Uterus (tissue), 4 donors: ENCODE measurements at places on chromosomes 6 and 20. TPM values are rescaled to one million over a fixed set of nuclear protein-coding genes. Genes with fewer than 3 reads are reported as not detected.

TRIM10 gene
- 0.69 TPM for total RNA-seq

BYSL gene
- 20.5 TPM for total RNA-seq

LTA gene
- total RNA-seq = not detected

SDC4 gene
- 39.4 TPM for total RNA-seq

SYNDIG1 gene
- total RNA-seq = not detected

BPHL gene
- total RNA-seq = 26.9 TPM

DNA sequence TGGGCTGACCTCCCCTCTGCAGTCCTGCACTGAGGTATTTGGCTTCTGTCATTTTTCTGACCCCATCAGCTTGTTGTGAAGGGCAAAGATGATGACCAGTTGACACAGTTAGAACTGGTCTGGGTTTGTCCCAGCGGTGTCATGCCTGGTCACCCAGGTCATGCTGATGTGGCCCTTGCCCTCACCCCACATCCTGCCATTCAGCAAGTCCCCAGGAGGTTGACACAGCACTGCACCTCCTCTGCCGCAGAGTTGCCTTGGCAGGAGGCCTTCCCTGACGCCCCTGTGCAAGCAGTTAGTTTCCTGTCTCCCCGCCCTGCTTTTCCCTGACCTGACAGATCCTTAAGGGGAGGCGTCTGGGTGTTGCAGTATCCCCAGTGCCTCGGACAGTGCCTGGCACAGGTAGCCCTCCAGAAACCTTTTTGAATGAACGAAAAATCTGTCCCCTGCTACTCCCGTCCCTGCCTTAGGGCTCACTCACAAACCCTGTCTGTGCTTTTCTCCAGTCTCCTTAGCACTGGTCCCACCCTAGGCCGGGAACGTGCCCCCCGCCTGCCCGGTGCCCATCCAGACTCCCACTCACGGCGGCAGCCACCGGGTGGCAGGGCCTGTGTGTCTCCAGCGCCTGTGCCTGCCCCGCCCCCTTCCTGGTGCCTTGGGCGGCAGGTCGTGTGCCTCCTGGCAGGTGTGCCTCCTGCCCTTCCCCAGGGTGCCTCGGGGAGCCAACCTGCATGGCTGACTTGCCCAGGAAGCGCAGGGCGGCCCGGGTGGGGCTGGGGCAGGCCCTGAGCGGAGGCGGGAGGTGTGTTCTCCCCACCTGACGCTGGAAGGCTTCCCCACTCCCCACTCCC, 146.3 kb upstream of the RNF24 start:
- no peak for DNase-seq

DNA sequence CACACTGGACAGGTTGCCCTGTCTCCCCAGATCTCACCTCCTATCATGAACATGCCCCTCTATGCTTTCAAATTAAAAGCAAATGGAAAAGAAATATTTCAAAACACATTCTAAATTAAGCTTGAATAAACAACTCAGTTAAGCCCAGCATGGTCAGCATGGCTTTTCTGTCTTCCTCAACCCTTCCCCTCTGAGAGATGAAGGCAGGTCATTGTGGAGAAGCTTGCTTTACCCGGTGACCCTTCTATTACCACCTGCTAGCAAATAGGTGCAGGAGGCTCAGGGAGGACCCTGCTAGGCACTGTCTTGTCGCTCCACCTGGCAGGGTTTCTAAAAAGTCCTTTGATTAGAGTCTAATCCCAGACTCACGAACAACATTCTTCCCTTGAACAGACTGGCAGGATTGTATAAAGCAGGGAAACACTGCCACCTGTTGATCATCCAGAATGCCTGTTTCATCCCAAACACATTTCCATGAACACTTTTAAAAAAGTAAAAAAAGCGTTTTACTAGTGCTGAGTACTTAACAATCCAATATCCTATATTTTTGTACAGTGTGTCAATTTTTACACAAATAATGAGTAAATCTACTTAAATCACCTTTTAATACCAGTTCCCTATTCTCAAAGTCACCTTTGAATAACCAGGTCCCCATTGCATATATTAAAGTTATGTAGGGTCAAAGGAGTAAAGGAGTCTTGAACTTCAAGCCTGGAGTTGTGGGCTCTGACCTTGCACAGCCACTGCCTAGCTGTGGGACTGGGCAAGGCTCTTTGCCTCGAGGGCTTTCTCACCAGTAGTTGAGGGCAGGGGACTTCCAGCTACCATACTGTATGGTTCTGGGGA, 75.5 kb downstream of the GPR6 start:
- no peak for DNase-seq

DNA sequence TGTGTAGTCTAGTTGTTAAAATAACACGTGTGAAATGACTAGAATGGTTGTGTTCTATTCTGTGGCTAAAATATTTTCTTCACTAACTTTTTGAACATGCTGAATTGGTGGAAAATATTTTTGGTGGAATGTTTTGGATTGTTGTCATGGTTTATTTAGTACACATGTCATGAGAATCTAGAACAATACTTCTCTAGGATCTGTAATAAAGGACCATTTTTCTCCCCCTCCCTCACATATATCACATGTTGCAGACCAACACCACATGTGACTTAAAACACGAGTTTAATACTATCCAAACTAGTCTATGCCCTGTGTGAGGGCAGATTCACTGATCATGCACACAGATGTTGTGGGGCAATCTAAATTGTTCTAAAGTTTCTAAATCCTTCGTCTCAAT, 29.2 kb downstream of the FIG4 start:
- DNase-seq = no peak

DNA sequence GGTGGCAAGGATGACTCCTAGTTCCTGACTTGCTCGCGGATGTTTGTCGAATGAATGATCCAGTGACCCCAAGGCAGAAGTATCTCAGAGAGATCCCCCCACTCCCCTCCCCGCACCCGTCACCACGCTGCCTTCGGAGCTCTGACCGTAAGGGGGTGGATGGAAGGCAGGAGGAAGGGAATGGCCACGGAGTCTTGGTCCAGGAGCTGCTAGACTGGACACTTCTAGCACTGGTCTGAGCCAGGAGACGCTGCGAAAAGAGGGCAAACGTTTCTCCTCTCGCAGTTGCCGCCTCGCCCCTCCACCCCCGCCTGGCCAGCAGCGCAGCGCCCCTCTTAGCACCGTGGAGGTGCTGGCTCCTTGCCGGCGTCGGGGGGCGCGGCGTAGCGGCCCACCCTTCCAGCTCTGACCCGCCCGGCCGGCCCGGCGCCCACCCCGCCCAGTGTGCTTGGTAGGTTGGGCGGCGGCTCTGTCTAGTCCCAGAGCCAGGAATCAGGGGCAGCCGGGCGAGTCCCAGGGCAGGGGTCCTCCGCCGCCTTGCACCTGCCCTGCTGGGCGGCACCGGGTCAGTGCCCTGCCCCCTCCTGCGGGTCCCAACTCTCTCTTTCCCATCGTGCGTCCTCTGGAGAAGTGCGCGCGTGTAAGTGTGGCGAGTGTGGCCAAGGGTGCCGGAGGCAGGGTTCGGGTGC, 2.4 kb upstream of the DBNDD2 start:
- DNase-seq = peak; percentile 42

GRCh38 chr6:141134723-141135122, 998.0 kb upstream of the GJE1 start:
- DNase-seq = no peak

DNA sequence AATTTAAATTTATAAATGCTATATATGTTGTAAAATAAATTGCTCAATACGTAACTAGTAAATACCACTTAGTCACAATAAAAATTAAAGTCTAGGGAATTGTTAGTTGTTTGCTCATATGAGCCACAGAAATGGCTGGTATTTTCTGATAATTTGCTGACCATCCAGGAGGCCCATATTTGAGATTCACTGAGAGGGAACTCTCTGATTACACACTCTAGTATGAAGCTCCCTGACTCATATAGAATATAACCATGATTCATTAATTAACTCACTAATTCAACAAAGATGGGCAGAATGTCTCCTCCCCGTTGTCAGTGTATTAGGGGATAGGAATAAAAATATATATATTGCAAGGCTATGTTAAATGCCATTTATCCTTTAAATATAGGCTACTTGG, 46.6 kb upstream of the TMEM30A start:
- no peak for DNase-seq
